ENCODE measurements at places on chromosomes 6 and 20.

GRCh38 chr20:24912397-24913075, 36.5 kb upstream of the CST7 start:
- DNase-seq, result no peak

- DNase-seq, result no peak
Observed at GRCh38 chr20:63815615-63816253, 15.3 kb downstream of the ZBTB46 start.

DNA sequence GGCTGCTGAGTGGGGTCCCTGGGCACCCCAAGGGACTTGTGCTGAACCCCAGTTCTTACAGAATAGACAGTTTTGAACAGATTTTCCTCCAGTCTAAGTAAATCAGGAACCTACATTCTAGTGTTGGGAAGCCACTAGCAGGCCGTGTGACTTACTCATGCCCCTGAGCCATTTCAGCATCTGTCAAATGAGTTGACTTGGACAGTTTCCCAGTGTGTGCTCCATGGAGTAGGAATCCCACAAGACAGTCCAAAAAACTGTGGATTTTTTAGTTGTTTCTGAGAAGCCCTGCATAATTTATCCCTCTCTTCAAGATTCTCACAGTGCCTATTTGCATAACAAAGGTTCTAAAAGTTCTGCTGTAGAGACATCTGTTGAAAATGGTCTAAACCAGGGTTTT, 2.1 kb downstream of the GABRR2 start:
- DNase-seq, result no peak

GRCh38 chr6:158262755-158263154, 49.5 kb upstream of the TULP4 start:
- DNase-seq, result no peak

DNA sequence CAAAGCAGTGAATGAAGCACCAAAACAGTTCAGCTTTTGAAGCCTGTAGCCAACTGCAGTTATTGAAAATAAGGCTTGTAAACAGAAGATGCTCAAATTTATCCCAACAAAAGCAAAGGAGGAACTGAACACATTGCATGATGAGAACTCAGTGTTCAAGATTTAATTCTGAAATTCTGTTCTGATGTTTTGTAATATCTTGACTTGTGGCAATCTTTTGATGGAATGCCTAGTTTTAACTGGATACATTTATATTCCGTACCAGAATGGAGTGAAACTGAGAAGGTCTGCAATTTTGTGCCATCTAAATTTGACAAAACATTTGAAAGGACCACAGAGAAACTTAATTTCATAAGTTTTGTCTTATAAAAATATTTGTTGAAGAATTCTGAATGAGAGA, 17.5 kb downstream of the FYN start:
- DNase-seq, result no peak

DNA sequence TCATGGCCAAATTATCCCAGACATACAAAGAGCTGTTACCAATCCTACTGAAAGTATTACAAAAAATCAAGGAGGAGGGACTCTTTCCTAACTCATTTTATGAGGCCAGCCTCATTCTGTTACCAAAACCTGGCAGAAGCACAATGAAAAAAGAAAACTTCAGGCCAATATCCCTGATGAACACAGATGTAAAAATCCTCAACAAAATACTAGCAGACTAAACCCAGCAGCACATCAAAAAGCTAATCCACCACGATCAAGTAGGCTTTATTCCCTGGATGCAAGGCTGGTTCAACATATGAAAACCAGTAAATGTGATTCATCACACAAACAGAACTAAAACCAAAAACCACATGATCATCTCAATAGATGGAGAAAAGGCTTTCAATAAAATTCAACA, 109.2 kb downstream of the C6orf118 start:
- DNase-seq, result no peak

DNA sequence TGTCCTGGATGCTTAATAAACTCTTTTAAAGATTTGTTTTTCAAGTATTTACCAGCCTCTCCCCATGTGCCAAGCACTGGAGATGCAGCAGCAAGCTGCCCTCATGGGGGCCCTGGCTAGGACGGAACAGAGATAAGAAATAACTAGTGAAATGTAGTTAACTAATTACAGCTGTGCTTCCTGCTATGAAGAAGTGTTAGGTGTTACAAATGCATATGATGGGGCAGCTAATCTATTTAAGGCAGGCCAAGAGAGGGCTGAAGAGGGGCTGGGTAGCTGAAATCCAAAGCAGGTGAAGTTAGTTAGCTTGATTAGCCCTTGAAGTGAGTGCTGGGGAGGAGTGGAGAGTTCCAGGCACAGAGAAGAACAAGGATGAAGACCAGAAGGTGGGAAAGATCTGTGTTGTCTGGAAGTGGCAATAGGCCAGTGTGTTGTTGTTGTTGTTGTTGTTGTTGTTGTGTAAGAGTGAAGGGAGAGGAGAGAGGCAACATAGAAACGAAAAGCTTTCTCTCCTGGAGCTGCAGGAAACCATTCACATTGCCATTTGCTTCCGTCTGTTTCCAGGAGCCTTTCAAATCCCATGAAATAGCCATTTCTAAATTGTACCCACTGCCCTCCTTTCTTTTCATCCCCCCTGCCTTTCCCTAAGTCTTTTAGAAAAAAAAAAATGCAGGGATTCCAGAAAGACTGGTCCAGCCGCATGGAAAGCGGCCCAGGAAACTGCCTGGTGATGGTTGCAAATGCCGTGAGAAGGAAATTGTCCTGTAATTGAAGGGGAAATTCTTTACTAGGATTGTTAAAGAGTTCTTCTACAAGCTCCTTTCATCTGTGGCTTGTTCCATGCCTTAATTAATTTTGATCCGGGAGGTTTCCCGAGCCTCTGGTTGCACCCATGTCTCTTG, 119.6 kb downstream of the TFAP2C start:
- DNase-seq, result no peak

GRCh38 chr6:18171871-18172270, 16.6 kb downstream of the KDM1B start:
- no peak for DNase-seq

DNA sequence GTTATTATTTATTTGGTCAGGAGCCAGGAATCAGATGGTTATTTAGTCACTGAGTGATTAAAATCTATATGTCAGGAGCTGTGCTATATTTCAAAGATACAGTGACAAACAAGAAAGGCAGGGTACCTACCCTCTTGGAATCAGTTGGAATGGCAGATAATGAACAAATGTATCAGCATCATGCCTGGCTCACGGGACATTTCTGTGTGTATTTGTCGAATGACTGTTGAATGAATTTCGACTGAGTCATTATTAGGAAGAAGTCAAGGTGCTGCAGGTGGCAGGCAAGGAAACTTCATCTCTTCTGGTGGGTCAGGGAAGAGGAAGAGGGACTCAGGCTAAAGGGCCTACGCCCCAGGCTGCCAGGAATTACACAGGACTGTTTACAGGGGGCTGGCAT, 13.6 kb downstream of the PKIG start:
- DNase-seq, result no peak

GRCh38 chr6:74320715-74321114, 624.7 kb downstream of the CD109 start:
- DNase-seq, result no peak

GRCh38 chr6:101931766-101932165, 538.3 kb downstream of the GRIK2 start:
- DNase-seq, result no peak

- DNase-seq, result no peak
Observed at GRCh38 chr6:112665114-112665513, 318.0 kb downstream of the RFPL4B start.

GRCh38 chr20:60255866-60256265, 297.6 kb downstream of the CDH26 start:
- no peak for DNase-seq

DNA sequence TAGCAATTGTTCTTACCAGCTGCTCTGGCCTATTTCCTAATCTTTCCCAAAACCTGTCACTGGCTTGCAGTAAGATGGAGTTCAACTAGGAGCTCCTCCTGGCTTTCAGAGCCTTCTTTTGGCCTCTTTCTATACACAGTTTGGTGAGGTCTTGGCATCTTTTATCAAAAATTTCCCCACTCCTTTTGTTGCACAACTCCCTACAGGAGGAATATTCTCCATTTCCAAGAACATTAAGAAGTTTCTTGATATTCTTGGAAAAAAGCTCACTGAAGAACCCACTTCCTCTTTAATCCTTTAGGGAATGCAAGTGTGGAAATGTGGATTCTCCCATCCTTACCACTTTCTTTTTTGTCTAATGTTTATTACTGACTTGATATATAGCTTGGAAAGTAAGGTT, 171.3 kb upstream of the KCNK16 start:
- DNase-seq, result no peak

DNA sequence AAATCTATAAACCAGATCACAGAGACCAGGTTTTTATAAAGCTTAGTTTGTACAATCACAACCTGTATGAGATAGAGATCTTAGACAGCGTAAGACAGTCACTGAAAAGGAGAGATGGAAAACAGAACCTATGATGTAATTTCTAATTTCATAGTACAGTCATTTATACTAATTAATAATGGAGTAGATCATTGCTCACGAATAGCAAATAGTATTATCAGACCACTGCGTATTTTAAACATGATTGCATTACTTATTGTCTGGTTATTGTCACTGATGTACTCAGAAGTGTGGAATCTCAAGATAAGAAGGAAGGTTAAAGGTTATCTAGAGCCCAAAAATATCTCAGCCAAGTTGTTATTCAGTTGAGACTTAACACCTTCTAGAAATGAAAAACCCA, 115.6 kb downstream of the KHDC1L start:
- DNase-seq, result no peak

DNA sequence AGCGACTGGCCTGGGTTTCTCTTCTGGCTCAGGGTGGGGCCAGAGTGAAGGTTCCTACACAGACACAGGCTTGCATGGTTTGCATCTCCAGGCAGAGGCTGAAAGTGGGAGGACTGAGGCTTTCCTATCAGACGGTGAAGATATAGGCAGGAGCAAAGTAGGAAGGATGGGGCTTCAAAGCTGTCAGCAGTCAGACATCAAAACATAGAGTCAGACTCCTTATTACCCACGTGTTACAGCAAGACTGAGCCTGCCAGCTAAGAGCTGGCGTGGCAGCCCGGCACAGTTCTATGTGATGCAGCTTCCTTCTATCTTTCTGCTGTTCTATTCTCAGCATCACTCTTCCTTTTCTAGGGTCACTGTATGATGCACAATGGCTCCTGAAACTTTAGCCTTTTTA, 445.1 kb downstream of the DOK5 start:
- DNase-seq, result no peak

- no peak for DNase-seq
Observed at GRCh38 chr6:157800420-157801237, 22.4 kb upstream of the SNX9 start.

- no peak for DNase-seq
Observed at GRCh38 chr6:156009656-156010055, 554.0 kb upstream of the NOX3 start.

GRCh38 chr6:41471064-41471895, 74.9 kb upstream of the FOXP4 start:
- no peak for DNase-seq

DNA sequence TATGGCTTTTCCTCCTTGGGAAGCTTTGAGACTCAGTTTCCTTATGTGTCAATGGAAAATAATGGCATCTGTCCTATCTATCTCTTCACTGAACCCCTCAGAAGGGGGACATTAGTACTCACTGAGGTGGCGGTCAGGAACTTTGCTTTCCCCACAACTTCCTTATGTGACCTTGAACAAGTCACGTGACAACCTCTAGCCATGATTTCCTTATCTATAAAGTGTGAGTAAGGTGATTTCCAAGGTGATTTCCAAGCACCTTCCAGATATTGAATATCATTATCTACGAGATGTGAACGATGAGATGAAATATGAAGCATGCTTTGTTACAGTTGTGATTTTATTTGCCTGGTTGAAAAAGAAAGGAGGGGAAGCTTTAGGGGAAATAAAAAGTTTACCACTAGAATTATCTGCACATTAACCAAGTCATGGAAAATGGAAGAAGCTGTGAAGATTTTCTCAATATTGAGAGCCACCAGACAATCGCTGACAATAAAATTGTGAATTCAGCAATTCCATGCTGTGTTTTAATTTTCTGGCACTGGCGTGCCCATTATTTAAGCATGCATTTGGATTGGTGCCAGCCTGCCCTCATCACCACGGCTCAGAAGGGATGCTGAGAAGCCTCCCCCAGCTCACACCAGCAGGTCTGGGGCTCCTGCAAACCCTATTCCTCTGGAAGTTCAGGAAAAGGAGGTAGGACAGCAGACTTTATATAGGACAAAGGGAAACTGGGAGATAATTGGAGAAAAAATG, 255.3 kb downstream of the CD83 start:
- DNase-seq, result no peak

GRCh38 chr20:6074145-6074561, 20.3 kb upstream of the LRRN4 start:
- DNase-seq, result no peak

- no peak for DNase-seq
Observed at GRCh38 chr20:44068316-44069201, 118.4 kb downstream of the JPH2 start.

DNA sequence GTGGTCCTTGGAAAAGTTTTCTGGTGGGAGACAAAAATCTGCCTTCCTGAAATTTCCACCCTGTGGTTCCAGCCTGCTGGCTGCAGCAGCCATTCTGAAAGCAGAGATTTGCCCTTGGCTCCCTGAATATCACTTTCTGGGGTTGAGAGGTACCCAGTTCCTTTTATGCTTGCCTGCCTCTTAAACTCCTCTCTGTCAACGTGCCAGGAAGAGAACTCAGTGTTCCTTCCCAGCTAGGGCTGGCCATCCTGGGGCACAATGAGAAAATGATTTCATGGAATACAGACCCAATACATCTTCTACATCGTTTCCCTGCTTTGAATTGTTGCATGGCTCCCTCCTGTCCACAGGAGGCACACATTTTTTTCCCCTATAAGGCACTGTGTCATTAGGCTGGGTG, 1.6 kb upstream of the DSN1 start:
- DNase-seq, result no peak

- DNase-seq, result no peak
Observed at GRCh38 chr6:25050356-25050755, 114.6 kb upstream of the RIPOR2 start.

DNA sequence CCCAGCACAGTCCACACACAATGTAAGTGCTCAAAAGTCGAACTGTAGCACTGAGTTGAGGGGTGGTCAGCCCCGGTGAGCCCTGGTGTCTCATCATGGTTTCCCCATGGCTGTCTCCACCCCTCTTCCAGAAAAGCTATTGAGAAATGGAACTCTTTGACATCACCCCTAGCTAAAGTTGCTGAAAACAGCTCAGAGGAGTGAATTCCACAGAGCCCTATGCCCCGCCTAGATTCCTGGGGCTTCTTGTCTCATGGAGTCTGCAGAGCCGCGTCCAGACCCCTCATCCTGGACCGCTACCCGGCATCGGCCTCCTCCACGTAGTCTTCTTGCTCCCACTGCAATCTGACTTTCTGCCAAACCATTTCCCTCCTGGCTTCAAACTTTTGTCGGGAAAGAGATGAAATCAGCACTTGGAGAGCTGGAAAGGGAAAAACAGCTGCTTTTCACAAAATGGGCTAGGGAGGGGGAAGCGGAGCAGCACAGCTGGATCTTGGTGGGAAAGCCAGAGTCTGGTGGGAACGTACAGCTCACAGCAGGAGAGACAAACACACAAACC, 132.2 kb downstream of the SNX5 start:
- DNase-seq, result no peak

GRCh38 chr6:160344271-160344670, 3.9 kb upstream of the SLC22A3 start:
- no peak for DNase-seq

GRCh38 chr6:31193206-31193605, 22.7 kb upstream of the POU5F1 start:
- DNase-seq, result no peak

All from naive thymus-derived CD4-positive, alpha-beta T cell (primary cell).